CD14-positive monocyte (primary cell): ENCODE measurements at places on chromosomes 12 and 14. TPM values are rescaled to one million over a fixed set of nuclear protein-coding genes. Genes with fewer than 3 reads are reported as not detected.

The PTGR2 gene
- 1.1 TPM for polyA plus RNA-seq

The FGD4 gene
- polyA plus RNA-seq = 5.3 TPM

The NGB gene
- polyA plus RNA-seq = not detected in 2 replicates

The GNB3 gene
- not detected for polyA plus RNA-seq

The PRR13 gene
- 591 TPM for polyA plus RNA-seq

The TAPBPL gene
- 89.3 and 141 TPM in 2 replicates for polyA plus RNA-seq

The PPFIA2 gene
- not detected for polyA plus RNA-seq

The TRPV4 gene
- 2.0 TPM for polyA plus RNA-seq

The PTHLH gene
- not detected in 2 replicates for polyA plus RNA-seq

The SRRM4 gene
- not detected in 2 replicates for polyA plus RNA-seq

The LRRC10 gene
- not detected in 2 replicates for polyA plus RNA-seq

The FOXG1 gene
- polyA plus RNA-seq = not detected in 2 replicates

The SNAPC1 gene
- 3.2 TPM for polyA plus RNA-seq

The RD3L gene
- not detected for polyA plus RNA-seq

The LPAR5 gene
- 0.14 TPM for polyA plus RNA-seq

The TAS2R31 gene
- not detected for polyA plus RNA-seq

The CPNE6 gene
- polyA plus RNA-seq = not detected

The SOX5 gene
- polyA plus RNA-seq = not detected

The GLT1D1 gene
- polyA plus RNA-seq = 55.6 TPM

The POTEM gene
- polyA plus RNA-seq = not detected in 2 replicates

The PIANP gene
- not detected for polyA plus RNA-seq

The USP44 gene
- 0.13 TPM in 1 of 2 replicates, not detected in the other for polyA plus RNA-seq

The ADGRD1 gene
- polyA plus RNA-seq = 4.9 TPM

The TAS2R19 gene
- polyA plus RNA-seq = 0.29 TPM in 1 of 2 replicates, not detected in the other

The SCNN1A gene
- polyA plus RNA-seq = 0.68 and 0.81 TPM in 2 replicates

The DDN gene
- not detected for polyA plus RNA-seq

The PMCH gene
- polyA plus RNA-seq = not detected

The IL31 gene
- polyA plus RNA-seq = not detected in 2 replicates

The B3GNT4 gene
- not detected for polyA plus RNA-seq

The TMEM19 gene
- polyA plus RNA-seq = 25.4 TPM

The ABCD2 gene
- not detected for polyA plus RNA-seq
